ENCODE measurements at places on chromosomes 2 and 18.

DNA sequence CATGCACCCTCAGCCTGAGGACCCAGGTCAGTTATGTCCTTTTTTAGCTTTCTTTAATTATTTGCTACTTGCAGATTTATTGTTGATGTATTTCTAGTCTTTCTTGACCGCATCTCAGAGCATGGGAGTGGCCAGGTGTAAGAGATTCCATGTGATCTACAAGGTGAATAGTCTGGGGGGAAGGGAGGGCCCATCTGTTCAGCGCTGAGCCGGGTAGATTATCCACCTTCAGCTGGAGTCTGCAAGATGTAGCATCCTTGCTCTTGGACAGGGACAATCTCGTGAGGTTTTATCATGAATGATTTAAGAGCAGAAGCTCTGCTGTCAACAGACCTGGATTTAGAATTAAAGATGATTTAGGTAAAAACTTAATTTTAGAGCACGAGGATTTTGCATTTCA is 12.0 kb upstream of the DGKD start:
- DNase-seq: no peak

GRCh38 chr2:186603286-186603685 is 13.4 kb downstream of the ITGAV start:
- DNase-seq: no peak

GRCh38 chr2:158637357-158637756 is 157.8 kb upstream of the DAPL1 start:
- no peak for DNase-seq

- no peak for DNase-seq
Observed at GRCh38 chr18:48116017-48116416, 185.6 kb upstream of the SMAD2 start.

GRCh38 chr2:143706354-143706753 is 577.1 kb downstream of the ARHGAP15 start:
- no peak for DNase-seq

DNA sequence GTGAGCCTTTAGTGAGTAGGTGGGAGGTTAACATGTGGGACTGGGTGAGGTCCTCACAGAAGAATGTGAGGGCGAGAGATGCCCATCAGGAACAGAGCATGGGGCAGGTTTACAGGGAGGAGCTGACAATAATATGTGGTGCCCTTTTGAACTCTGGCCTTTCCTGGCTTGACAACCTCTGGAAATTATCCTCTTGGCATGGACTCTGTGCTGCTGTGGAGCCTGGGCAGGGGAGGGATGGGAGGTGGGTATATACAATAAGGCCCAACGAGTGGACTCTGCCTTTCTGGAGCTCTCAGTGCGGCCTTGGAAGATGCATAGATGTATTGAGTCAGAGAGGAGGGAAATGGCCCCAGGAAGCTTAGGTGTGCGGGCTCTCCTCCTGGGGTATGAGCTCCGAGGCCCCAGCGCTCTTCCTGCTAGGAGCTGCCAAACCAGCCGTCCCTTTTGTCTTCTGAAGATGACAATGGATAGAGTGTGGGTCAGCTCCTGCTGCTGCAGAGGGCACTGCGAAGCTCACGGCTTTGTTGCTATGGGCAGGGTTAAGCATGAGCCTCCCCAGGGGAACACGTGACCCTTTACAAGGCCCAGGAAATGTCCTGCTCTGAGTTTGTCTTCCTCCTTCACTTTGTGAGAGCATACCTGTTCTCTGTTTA is 8.7 kb upstream of the PSD4 start:
- DNase-seq: no peak

DNA sequence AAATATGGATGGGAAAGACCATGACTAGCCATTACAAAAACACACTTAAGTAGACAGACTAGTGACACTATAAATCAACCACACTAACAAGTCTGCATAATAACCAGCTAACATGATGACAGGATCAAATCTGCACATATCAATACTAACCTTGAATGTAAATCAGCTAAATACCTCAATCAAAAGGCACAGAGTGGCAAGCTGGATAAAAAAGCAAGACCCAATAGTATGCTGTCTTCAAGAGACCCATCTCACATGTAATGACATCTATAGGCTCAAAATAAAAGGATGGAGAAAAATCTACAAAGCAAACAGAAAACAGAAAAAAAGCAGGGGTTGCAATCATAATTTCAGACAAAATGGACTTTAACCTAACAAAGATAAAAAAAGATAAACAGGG is 16.3 kb downstream of the PFN4 start:
- DNase-seq: no peak

GRCh38 chr2:23954325-23955014 is 14.2 kb downstream of the UBXN2A start:
- no peak for DNase-seq
